Femur (tissue), 1 donor: ENCODE measurements at places on chromosomes 4 and X.

- DNase-seq, result no peak
Measured at GRCh38 chr4:31298737-31299136, 578.6 kb downstream of the PCDH7 start.

DNA sequence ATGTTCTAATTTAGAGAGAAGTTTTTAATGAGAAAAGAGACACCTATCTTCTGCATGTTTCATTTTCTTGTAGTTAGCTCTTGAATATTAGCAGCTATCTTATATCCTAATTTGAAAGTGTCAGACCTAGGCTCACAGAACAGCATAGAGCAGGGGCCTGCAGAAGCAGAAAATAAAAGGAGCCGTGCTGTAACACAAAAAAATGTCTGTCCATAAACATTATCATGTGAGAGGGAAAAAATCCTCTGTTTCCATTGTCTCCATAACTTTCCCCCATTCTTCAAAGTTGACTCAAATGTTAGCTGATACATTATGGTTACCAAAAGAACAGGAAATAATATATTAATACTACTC lies 329.2 kb upstream of the EPHA5 start:
- no peak for DNase-seq

DNA sequence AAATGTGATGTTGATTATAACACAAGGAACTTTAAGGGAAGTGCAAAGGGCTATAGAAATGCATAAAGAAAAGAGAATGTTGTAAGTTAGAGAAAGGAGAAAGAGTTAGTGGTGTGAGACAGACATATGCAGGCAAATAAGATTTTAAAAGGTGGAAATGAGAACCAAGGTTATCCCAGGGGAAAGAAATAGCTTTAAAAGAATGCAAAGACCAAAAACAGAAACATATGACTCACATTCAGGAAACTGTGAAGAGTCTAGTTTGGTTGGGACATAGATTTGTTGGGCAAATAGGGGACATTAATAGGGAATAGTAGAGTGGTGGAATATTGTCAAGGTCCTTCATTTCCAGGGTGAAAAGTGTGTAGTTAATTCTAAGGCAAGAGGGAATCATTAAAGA lies 52.4 kb downstream of the MAPK10 start:
- no peak for DNase-seq

GRCh38 chr4:73662709-73663546 lies 42.7 kb upstream of the RASSF6 start:
- no peak for DNase-seq

GRCh38 chr4:146435962-146436361 lies 85.8 kb downstream of the SLC10A7 start:
- no peak for DNase-seq

GRCh38 chr4:82851885-82852750 lies 38.8 kb downstream of the SEC31A start:
- DNase-seq, result no peak

DNA sequence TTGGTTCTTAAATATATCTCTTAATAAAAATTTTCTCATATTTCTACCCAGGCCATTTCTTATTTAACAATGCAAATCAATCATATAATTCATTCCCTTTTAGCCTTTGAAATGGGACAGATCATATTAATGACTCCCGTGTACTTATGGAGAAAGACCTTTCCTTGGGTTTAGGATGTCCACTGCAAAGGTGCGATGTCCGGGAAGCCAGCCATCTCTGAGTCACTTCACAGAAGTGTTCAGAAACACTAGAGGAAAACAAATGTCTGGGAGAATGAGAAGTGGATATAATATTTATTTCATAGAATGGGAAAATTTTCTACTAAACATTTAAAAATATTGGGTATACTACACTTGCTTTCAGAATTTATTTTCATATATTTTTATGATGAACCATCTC lies 15.3 kb downstream of the INTU start:
- DNase-seq, result no peak

- DNase-seq, result no peak
Measured at GRCh38 chrX:132504417-132504816, 15.6 kb upstream of the MBNL3 start.

DNA sequence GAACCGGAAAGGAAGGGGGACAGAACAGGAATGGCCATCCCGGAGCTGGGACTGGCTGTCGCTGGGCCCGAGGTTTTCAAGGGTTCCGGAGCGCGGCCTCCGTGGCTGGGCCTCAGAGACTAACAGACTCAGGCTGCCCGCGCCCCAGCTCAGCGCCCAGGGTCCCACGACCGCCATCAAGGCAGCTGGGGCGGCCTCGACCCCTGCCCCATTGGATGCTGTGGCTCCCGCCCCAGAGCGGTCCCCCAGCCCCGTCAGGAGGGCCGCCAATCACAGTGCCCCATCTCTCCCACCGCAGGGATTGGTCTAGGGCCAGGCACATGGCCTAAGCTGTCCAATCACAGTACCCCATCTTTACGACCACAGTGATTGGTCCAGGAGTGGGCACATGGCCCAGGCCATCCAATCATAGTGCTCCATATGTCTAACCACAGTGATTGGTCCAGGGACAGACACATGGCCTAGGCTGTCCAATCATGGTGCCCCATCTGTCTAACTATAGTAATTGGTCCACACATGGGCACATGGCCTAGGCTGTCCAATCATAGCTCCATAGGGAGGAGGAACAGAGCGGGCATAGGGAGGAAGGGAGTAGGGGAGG lies 105.3 kb upstream of the NKX1-1 start:
- DNase-seq, result no peak

DNA sequence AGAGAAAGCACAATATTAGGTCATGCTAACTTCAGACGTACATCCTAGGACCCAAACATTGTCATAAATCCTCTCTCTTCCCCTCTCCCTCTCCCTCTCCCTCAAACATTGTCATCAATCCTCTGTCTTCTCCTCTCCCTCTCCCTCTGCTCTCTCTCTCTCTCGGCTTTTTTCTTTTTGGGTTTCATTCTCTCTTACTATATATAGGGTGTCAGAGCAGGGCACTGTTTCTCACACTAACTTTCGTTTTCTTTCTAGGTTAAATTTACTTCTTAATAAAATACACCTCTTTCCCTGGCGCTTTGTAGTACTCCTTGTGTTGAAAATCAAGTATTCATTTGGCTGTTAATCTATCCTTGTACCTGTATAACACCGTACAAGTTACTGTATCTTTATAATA lies 37.0 kb upstream of the HERC5 start:
- no peak for DNase-seq

- DNase-seq, result no peak
Measured at GRCh38 chrX:8784162-8784561, 17.0 kb downstream of the FAM9A start.

DNA sequence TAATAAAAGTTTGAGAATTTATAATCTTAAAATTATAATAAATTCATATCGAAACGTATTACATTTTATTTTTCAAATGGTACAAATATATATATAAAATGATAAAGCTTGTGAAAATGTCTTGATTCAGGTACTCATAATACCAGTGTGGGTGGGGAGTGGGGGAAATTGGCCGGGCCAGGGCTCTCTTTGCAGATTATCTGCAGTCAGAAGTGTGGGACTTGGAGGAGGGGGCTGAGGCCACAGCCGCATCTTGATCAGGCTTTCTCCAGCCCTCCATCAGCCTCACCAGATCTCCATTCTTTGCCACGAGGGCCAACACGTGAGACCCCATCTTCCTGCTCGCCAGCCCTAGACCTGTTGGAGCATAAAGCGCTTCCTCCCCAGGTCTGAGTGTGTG lies 86.7 kb downstream of the STIM2 start:
- no peak for DNase-seq

- DNase-seq, result no peak
Measured at GRCh38 chrX:34915463-34916225, 27.0 kb upstream of the FAM47B start.

GRCh38 chr4:28444886-28445496 lies 1584.3 kb downstream of the STIM2 start:
- no peak for DNase-seq

DNA sequence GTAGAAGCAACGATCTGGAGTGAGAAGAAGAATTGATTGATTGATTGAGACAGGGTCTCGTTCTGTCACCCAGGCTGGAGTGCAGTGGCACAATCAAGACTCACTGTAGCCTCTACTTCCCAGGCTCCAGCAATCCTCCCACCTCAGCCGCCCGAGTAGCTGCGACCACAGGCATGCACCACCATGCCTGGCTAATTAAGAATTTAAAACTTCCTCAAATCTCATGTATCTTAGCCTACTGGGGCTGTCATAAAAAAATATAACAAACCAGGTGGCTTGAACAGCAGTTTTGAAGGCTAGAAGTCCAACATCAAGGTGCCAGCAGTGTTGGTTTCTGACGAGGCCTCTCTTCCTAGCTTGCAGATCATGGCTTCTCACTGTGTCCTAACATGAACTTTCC lies 18.3 kb upstream of the TBC1D9 start:
- no peak for DNase-seq

- DNase-seq, result no peak
Measured at GRCh38 chrX:124269881-124270280, 62.6 kb upstream of the TEX13D start.

DNA sequence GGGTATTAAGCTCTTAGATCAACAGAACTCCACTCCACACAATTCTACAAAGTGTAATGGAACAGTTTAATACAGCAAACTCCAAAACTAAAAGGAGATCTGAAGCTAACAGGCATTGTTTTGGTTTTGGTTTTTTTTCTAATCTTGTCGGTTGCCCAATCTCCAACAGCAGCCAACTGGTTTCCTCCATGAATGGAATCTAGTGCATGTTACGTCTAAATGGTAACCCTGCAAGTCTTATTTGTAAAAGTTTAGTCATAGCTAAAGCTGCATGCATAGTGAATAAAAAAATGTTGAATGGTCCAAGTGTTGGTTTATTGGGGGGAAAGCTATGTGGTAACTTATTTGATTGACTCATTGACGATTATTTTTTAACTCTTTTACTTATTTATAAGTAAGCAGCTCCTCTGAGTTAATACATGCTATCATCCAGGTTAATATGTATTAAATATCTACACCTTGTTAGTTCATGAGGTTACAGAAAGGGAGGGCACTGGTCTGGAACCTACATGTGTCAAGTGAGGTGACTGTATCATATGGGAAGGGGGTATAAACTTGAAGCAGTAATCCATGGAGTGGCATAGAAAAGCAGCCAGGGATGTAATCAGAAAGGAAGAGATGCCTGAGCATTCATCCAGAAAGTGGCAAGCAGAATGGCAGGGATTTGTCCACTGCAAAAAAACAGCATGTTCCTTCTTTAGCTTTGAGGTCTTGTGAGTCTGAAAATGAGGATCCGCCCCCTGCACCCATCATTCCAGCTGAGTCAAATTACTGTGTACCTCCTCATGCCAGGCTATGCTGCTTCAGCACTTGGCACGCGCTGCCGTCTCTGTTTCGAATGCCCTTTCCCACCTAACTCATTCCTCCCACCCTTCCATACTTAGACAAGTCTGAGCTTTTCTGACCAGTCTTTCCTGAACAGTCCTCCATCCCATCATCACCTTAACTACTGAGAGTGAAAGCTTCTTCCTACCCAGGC lies 81.7 kb downstream of the PDGFC start:
- DNase-seq, result peak; percentile 22

GRCh38 chr4:17814140-17814539 lies 3.4 kb downstream of the NCAPG start:
- no peak for DNase-seq

GRCh38 chrX:72299891-72300630 lies 5.7 kb downstream of the CITED1 start:
- DNase-seq, result no peak

GRCh38 chrX:6852869-6853268 lies 294.6 kb upstream of the STS start:
- DNase-seq, result no peak

GRCh38 chr4:146148021-146148420 lies 27.5 kb upstream of the LSM6 start:
- DNase-seq, result no peak

GRCh38 chr4:164188236-164188635 lies 565.7 kb upstream of the SMIM31 start:
- DNase-seq, result no peak

- no peak for DNase-seq
Measured at GRCh38 chr4:148847544-148848255, 405.5 kb upstream of the NR3C2 start.

- no peak for DNase-seq
Measured at GRCh38 chr4:175346376-175346775, 428.2 kb downstream of the ADAM29 start.

DNA sequence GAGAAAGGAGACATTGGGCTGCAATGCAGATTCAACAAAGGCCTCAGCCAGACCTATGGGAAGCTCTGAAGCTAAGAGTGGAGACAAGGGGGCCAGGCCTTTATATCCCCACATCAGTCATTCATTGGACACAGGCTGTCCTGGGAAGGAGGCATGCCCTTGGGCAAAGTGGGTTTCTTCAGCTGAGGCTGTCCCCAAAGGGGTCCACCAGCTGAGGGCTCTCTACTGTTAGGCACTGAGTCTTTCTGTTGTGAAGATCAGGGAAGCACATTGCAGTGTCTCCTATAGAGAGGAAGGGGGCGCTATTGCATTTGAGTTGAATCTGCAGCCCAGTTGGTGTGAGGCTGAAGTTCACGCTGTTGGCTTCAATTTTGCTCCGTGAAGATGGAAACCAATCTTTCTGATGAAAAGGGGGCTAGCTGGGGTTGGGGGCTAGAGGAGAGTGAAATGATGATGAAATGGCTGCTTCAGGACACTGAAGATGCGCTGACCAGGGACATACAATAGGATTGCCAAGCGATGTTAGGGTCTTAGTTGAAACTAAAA lies 48.0 kb downstream of the SLC25A5 start:
- peak; percentile 46 for DNase-seq

GRCh38 chrX:130094696-130095095 lies 15.6 kb downstream of the ELF4 start:
- no peak for DNase-seq

- no peak for DNase-seq
Measured at GRCh38 chr4:16110661-16111290, 27.0 kb upstream of the PROM1 start.

- no peak for DNase-seq
Measured at GRCh38 chrX:120504569-120504968, 35.5 kb upstream of the LAMP2 start.

- DNase-seq, result peak; percentile 42
Measured at GRCh38 chr4:7964890-7965662, 25.4 kb upstream of the AFAP1 start.

GRCh38 chr4:1079711-1080265 lies 33.6 kb downstream of the RNF212 start:
- no peak for DNase-seq

DNA sequence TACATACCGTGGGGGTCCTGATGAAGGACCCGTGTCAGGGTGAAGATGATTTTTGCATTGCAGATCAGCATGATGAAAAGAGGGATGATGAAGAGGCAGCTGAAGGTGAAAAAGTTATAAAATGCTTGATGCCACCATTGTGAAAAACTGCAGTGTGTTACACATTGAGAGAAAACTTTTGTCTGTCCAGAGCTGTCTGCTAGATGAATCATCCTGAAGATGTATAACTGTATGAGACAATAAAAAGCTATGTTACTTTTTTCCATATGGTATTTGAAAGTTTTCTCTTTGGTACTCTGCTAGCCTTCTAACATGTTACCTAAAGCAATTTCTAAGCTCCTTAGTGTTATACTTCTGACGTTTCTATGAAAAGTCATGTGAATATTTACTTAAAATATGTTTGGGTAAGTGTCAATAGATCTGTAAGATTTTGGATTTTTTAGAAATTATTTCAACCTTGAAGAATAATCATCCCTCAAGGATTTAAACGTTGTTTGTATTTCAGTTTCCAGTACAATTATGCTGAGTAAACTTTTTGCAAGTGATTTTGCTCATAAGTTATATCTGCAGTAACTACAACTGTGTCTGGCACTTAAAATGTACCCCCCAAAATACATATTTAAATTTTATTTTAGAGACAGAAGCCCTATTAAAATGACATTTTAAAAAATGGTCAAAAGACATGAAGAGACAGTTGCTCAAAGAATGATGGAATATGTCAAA lies 9.5 kb downstream of the GNRHR start:
- no peak for DNase-seq

GRCh38 chrX:24137192-24137591 lies 12.3 kb upstream of the ZFX start:
- DNase-seq, result no peak
